ENCODE measurements at places on chromosomes 16 and 17. TPM values are rescaled to one million over a fixed set of nuclear protein-coding genes. Genes with fewer than 3 reads are reported as not detected.

GRCh38 chr16:86671486-86672178 lies 93.3 kb downstream of the FOXL1 start:
- DNase-seq: peak; percentile 44

- no peak for DNase-seq
Measured at GRCh38 chr16:66146798-66147197, 219.7 kb upstream of the CDH5 start.

GRCh38 chr16:87864331-87864989 lies 4.8 kb downstream of the SLC7A5 start:
- DNase-seq: peak; percentile 77

The PRSS22 gene
- not detected for total RNA-seq

GRCh38 chr16:80034948-80035663 lies 434.6 kb upstream of the MAF start:
- DNase-seq: no peak

The WFDC1 gene
- total RNA-seq: 34.0 TPM

GRCh38 chr17:42894283-42895184 lies 6.1 kb upstream of the G6PC1 start:
- DNase-seq: no peak

DNA sequence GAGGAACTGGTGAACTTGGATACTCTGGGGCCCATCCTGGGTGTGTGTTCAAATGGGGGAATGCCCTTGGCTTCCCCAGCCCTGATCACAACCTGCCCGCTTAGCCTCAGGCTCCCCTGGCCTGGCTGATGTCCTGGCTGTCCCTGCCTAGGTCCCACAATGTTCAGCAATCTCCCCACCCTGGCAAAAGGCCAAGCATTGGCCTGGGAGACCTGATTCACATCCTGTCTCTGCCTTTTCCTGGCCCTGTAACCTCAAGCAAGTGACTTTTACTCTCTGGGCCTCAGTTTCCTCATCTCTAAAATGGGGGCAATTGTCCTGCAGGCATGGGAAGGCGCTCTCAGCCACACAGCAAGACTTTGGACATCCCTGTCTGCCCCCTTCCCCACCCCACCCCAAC lies 14.4 kb downstream of the CPNE2 start:
- DNase-seq: no peak

DNA sequence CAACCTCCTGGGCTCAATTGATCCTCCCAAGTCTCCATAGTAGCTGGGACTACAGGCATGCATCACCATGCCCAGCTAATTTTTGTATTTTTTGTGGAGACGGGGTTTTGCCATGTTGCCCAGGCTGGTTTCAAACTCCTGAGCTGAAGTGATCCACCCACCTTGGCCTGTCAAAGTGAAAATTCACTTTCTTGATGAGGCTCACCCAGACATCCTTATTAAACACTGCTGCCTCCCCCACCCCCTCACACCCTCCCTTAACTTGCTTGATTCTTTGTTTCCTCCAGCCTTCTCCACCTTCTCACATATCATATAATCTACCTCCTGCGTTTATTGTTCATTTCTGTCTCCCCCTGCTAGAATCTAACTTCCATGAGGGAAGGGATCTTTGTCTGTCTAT lies 46.0 kb upstream of the TEX2 start:
- no peak for DNase-seq

The LPO gene
- total RNA-seq: not detected

DNA sequence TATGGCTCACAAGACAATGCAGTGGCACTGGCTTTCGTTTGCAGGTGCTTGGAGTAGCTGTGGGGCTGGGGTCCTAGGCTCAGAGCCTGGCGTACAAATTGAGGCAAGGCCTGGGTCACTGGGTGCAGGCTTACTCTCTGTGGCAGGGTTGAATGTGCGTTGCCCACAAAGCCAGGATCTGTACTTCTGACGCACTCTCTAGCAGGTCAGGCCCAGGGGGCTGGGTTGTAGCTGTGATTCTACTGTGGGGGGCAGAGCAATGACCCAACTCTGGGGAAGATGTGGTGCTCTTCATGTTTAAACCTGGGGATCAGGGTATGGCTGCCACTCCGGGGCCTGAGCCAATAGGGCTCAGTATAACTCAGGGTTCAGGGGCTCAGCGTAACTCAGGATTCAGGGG lies 6.4 kb upstream of the PRSS21 start:
- DNase-seq: no peak

GRCh38 chr17:51144266-51145022 lies 8.9 kb upstream of the NME1 start:
- DNase-seq: no peak

- DNase-seq: no peak
Measured at GRCh38 chr17:17055286-17056155, 13.3 kb downstream of the MPRIP start.

The HES7 gene
- under 0.01 TPM for total RNA-seq

DNA sequence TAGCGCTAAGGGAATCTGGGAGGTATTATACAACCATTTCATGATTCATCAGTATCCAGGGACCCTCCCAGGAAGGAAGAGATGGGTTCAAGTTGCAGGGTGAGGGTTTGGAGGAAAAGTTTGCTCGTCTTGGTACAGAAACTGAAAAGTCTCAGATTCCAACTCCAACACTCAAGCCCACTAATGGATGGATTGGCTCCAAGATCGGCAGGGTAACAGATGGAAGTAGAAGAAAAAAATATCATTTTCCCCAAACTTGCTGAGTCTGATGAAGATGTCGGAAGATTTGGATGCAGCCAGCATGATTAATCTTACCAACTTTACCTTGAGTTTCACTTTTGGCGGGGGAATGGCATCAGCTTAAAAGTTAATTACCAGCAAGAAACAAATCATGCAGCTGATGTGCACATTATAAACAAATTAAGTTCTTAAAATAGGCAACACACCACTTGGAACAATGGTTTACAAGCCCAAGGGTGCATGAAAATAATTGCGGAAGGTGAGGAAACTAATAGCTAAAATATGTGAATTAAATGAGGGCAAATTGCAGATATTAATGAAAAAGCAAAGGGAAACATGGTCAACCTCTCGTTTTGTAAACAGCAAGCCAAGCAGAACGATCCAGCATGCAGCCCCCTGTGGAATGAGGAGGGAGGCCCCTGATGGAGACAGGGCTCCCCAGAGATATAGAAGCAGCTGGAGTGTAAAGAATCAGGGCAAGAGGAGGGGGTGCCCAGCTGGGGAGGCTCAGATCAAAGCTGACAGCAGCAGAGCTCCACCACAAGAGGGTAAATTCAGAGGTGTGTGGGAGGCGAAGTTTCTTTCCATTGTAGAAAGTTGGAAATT lies 44.1 kb upstream of the GRIN2A start:
- DNase-seq: no peak

DNA sequence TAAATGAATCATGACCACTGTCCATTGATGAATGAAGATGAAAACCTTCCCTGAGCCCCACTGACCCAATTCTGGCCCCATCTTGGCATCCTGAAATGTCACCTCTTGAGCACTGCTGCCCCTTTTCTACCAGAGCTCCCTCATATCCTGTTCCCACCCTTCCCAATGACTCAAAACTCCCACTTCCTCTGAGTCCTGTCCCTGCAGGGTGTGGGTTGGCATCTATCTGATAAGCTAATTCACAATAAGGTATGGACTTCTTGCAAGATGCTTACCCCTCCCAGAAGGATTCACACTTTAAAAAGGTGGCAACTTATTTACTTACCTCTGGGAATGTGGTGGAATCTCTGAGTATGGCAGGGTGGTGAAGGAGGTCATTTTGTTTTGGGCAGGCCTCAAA lies 13.3 kb upstream of the CSNK2A2 start:
- DNase-seq: no peak

GRCh38 chr17:59641799-59642484 lies 22.2 kb downstream of the CLTC start:
- DNase-seq: peak; percentile 20

The CCL4 gene
- not detected for total RNA-seq

DNA sequence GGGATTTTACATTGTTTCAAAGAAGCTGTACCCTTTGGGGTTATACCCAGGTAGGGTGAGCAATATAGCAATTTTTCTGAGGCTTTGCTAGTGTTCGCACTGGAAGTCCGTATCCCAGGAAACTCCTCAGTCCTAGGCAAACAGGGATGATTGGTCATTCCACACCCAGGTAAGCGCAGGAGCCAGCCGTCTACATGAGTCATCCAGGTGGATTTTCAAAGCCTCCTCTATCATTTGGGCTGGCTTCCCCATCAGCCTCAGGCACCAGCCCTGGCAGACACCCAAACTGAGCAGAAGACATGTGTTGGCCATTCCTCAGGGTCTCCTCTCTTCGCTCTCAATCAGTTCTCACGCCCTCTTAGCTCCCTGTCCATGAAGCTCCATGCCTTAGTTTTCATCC lies 135.6 kb downstream of the AIPL1 start:
- DNase-seq: no peak

The EXOC3L1 gene
- 0.26 TPM for total RNA-seq

DNA sequence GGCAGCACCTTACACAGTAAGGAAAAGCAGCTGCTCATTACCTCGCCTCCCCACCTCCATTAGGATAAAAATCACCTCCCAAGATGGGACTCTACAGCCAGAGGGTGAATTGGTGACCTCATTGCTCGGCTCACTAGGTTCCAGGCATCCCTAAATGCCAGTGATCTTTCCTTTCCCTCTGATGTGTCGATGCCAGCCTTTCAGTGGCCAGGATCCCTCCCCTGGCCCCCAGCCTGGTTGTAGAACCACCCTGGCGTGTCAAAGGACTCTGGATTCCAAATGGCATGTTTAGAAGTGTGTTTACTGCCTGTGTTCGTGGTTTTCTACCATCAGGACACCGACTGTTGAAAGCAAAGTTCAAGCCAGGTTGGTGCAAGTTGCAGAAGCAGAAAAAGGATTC lies 72.1 kb upstream of the LYRM9 start:
- no peak for DNase-seq

The POLR3E gene
- 28.9 TPM for total RNA-seq

GRCh38 chr16:83971165-83972130 lies 3.4 kb downstream of the NECAB2 start:
- DNase-seq: no peak

The ZG16B gene
- total RNA-seq: not detected

DNA sequence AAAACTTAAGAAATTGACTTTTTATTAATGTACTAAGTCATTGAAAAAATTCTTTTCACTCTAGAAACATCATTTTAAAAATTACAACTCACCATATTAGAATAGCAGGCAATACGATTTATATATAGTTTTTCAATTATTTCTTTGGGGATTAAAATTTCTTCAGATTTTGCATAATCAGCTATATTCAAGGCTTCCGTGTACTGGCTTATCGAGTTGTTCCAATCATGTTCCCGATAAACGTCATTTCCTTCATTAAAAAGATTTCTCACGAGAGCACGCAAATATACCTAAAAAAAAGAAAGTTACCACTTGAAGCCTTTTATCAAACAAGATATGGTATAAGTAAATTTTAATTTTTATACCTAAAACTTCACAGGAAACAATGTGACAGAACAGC lies 18.0 kb downstream of the ZC3H7A start:
- no peak for DNase-seq

- no peak for DNase-seq
Measured at GRCh38 chr17:68131456-68131855, 95.9 kb downstream of the KPNA2 start.

The RHBDL1 gene
- total RNA-seq: 2.6 TPM

GRCh38 chr17:77476931-77477805 lies 336.4 kb downstream of the SEC14L1 start:
- DNase-seq: peak; percentile 98

The PEMT gene
- 17.5 TPM for total RNA-seq

The PITPNM3 gene
- total RNA-seq: 0.99 TPM

DNA sequence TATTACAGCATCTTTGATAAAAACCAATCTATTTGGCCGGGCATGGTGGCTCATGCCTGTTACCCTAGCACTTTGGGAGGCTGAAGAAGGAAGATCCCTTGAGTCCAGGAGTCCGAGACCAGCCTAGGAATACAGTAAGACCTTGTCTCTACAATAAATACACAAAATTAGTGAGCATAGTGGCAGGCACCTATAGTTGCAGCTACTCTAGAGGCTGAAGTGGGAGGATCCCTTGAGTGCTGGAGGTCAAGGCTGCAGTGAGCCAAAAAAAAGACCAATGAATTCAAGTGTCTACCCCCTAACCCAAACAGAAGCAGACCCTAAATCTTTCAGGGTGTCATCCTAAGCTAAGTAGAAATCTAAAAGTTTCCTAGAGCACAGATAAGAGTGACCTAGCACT lies 7.3 kb upstream of the MEIOC start:
- DNase-seq: no peak

DNA sequence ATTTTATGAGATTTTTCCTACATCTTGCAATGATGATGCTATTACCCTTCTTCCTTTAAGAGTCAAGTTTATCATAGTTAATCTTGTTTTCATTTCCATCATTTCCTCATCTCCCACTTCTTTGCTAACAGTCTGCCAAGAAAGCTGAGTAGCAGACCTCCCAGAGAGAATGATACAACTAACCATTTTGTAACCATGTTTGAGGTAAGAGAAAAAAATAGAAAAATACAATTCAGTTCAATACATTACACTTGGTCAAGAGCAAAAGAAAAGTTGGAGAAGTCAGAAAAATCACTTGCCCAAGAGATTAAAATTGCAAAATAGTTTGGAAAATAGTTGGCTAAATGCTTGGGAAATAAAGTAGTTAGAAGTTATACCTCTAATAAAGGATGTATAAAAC lies 154.4 kb downstream of the ABCA8 start:
- peak; percentile 35 for DNase-seq

DNA sequence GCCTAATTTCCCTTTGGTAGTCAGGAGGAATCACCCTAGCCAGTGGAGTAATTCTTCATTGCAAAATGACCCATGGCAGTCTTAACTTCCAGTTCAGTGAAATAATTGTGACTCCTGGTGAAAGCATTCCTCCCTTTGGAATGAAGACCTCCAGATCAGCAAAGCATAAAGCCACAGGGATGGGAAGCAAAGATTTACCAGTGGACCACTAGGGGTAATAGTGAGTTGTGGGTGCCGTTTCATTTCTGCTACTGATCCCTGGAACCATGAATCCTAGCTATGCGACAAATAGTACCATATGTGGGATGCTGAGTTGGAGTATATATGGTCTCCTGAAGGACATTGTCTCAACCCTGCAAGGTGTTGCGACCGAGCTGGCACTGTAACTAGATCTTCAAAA lies 13.7 kb downstream of the DYNLL2 start:
- DNase-seq: no peak

The CSHL1 gene
- not detected for total RNA-seq

DNA sequence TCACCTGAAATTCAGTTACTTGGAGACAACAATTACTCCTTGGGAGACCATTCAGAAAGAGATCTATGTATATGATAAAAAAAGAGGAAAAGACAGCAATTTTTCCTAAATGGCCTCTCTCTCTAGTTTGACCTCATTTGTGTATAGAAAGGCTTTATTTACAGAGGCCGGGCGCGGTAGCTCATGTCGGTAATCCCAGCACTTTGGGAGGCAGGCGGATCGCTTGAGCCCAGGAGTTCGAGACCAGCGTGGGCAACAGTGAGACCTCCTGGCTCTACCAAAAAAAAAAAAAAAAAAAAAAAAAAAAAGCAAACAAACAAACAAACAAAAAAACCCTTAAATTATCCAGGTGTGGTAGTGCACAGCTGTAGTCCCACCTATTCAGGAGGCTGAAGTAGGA lies 20.7 kb downstream of the GRB2 start:
- no peak for DNase-seq

DNA sequence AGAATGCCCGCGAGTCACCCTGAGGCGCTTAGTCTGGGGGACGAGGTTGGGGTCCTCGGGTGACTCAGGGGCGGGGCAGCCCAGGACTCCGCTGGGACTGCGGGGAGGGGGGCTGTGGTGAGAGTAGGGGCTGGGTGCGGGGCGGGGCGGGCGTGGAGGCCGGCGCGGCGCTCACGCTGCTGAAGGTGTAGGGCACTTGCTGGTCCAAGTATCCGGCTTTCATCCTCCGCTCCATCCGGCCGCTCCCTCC lies 832 bp downstream of the ETV4 start:
- no peak for DNase-seq

GRCh38 chr16:15482068-15482747 lies 47.8 kb downstream of the BMERB1 start:
- peak; percentile 92 for DNase-seq

Data from fibroblast of lung (primary cell).